Hepatocyte (in vitro differentiated cells): ENCODE measurements at places on chromosomes 7 and 10.
A peak's percentile ranks its signal among the peaks of the same experiment; 100 is the strongest.

DNA sequence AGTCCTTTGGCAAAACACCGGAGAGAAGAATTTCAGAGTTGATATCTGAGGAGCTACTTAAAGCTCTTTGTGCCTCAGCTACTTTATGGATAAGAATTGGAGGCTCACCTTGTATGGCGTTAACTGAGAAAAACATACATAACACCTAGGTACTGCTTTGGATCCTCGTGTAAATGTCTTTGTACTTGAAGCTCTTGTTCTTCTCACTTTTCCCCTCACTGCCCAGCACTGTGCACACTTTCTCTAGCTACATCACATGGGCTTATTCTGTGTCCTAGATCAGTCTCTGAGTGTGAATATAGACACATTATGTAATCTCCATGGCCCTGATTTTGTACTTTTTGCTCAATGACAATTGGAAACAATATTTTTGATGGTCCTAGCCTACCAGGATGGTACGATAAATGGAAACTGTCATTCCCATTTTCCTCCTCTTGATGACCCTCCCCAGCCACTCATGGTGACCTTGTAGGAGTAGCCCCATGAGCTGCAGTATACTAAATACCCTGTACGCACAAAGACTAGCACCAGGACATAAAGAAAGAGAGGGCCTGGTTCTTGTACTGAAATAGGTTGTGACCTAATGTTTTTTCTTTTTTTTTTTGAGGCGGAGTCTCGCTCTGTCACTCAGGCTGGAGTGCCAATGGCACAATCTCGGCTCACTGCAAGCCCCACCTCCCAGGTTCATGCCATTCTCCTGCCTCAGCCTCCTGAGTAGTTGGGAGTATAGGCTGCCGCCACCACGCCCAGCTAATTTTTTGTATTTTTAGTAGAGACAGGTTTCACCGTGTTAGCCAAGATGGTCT is 22.1 kb downstream of the STAMBPL1 start:
- no peak for DNase-seq

DNA sequence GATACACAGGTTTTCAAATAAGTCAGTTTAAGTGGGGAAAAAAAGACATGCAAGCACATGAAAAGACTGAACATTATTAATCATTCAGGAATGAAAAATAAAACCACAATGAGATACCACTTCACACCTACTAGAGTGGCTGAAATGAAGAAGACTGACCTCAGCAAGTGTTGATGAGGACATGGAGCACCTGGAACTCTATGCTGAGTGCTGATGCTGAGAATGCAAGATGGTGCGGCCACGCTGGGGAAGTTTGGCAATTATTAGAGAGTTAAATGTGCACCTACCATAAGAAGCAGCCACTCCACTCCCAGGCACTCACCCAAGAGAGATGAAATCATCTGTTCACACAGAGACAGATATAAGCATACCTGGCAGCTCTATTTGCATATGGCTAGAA is 32.9 kb upstream of the ELFN1 start:
- DNase-seq: no peak

- DNase-seq: no peak
Observed at GRCh38 chr10:73857446-73857845, 16.9 kb downstream of the CAMK2G start.

GRCh38 chr7:42650171-42650570 is 261.7 kb downstream of the C7orf25 start:
- DNase-seq: no peak

DNA sequence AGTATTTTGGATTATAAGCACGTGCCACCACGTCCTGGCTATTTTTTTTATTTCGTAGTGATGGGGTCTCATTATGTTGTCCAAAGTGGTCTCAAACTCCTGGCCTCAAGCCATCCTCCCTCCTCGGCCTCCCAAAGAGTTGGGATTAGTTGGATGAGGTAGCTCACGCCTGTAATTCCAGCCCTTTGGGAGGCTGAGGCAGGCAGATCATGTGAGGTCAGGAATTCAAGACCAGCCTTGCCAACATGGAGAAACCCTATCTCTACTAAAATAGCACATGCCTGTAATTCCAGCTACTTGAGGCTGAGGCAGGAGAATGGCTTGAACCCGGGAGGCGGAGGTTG is 21.8 kb upstream of the YWHAG start:
- no peak for DNase-seq

- no peak for DNase-seq
Observed at GRCh38 chr7:76424413-76425111, at the start of gene ZP3. ZP3 (plus strand) TSS chr7:76424950; CDS start chr7:76424965, 15 bp downstream.

DNA sequence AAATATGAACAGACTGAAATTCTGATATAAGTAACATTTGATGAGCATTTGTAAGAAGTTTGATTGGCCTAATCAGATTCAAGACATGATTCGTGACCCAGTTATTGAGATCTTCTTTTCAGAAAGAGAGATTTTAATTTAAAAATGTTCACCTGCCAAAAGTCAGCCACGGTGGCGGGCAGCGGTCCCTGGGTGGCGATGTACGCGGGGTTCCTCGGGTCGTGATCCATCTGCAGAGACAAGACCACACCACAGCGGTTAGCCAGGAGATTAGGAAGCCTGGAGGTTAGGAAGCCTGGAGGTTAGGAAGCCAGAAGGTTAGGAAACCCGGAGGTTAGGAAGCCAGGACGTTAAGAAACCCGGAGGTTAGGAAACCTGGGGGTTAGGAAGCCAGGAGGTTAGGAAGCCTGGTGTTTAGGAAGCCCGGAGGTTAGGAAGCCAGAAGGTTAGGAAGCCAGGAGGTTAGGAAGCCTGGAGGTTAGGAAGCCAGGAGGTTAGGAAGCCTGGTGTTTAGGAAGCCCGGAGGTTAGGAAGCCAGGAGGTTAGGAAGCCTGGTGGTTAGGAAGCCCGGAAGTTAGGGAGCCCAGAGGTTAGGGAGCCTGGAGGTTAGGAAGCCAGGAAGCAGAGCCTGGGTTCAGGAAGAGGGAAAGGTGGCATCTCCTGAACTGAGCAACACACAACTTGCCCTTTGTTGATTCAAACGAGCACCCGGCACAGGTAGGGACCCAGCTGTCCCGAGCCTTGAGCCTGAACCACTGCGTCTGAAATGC is 258.5 kb downstream of the DNAJB6 start:
- no peak for DNase-seq

- DNase-seq: no peak
Observed at GRCh38 chr10:117363028-117363427, 12.2 kb downstream of the PDZD8 start.

- no peak for DNase-seq
Observed at GRCh38 chr7:604884-605531, 85.4 kb upstream of the PDGFA start.

DNA sequence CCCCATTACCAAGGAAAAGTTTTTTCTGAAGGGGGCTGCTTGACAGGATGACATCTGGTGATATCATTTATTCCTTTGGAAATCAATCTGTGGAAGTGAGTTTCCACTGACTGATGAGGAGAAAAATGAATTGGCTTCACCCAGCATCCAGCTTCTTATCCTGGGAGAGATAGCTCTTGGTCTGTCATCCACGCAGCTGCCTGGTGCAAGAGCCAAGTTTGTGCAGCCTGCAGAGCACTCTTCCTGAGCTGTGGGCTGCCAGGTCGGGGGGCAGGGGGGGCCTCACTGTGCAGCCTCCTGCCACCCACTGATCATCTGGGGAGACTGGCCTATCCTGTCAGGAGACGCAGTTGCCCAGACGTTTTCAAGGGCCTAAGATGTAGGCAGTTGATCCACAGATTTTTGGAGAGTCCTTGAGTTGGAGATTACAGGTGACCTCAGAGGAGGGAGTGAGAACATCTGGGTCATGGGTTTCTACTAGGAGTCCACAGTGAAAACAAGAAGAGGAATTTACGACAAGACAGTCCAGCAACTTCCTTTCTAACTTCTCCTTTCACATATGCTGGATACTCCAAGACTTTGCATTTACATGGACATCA is 75.4 kb downstream of the EGFR start:
- no peak for DNase-seq

- no peak for DNase-seq
Observed at GRCh38 chr10:11177926-11178471, 160.3 kb downstream of the CELF2 start.

- DNase-seq: peak; percentile 42
Observed at GRCh38 chr7:12436896-12437535, 33.4 kb upstream of the VWDE start.

- DNase-seq: no peak
Observed at GRCh38 chr7:151586531-151587260, 67.0 kb upstream of the RHEB start.

DNA sequence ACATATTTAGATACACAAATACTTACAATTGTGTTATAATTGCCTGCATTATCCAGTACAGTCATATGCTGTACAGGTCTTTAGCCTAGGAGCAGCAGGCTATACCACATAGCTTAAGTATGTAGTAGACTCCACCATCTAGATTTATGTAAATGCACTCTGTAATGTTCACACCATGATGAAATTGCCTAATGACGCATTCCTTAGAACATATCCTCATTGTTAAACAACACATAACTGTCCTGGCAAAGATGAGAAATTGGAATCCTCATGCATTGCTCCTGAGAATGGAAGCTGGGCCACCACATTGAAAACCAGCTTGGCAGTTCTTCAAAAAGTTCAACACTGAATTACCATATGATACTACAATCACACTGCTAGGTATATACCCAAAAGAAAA is 1002.8 kb upstream of the CELF2 start:
- DNase-seq: no peak

DNA sequence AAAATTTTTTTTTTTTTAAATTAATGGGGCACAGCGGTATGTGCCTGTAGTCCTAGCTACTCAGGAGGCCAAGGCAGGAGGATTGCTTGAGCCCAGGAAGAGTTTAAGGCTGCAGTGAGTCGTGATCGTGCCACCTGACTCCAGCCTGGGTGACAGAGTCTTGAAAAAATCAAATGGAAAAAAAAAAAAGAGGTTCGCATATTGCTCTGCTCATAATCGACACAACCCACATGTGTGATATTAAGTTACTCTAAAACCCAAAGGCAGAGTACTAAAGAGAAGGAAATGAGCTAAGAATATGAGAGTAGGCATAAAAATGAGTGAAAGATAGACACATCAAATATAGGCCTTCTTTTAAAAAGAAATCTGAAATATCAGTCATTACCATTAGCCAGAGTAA is 66.3 kb downstream of the IGF2BP3 start:
- DNase-seq: no peak

GRCh38 chr7:151058781-151059366 is 515 bp upstream of the SLC4A2 start:
- DNase-seq: peak; percentile 34

GRCh38 chr7:103423467-103424179 is 22.4 kb downstream of the SLC26A5 start:
- DNase-seq: no peak

DNA sequence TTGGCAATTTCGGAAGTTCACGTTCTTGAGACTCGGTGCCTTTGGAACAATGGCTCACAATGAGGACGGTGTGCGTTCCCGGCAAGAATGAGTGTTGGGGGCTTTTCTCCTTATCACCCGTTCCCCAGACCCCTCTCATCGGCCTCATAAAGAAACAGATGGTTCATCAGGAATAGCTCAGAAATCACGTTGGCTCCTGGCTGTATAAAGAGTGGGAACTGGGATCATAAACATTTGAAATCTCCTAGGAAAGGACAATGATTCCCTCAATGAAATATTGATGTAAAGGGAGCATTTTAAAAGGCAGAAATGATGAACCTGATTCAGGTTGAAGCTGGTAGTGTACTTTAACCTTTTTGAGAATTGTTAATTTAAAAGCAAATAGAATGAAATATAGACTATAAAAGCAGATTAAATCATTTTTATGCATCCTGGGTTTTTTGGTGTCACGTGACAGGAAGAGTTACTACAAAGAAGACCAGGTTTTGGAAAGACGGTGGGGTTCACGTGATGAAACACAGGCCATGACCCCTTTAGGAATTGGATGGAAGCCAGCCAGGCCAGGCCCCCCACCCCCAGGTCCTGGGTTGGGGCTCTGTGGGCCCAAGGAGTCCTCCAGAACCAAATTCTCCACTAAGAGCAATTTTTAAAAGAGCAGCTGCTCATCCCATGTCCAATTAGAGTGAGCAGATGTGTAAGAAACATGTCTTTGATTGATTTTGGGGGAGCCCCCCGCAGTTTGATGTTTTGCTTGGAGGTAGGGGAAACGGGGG is 63.0 kb downstream of the CUX1 start:
- no peak for DNase-seq

- DNase-seq: no peak
Observed at GRCh38 chr10:19730907-19731217, 85.4 kb upstream of the PLXDC2 start.

- DNase-seq: peak; percentile 57
Observed at GRCh38 chr7:82234457-82235049, 209.0 kb downstream of the CACNA2D1 start.

DNA sequence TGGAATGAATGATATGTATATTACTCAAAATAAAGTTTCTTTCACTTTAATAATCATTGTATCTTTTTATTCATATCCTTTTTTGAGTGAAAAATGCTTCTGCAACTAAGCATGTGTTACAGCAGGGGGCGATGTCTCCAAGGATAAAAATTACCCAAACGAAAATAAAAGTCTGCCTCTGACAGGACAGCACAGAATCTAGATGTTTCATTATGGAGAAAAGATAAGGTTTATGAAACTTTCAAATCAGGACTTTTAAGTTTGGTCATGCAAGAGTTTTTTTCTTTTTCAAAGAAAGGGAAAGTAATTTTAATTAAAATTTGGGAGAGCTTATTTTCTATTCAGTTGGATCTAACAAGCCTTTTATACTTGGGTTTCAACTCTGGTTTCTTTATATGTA is 48.4 kb downstream of the TES start:
- DNase-seq: peak; percentile 67

DNA sequence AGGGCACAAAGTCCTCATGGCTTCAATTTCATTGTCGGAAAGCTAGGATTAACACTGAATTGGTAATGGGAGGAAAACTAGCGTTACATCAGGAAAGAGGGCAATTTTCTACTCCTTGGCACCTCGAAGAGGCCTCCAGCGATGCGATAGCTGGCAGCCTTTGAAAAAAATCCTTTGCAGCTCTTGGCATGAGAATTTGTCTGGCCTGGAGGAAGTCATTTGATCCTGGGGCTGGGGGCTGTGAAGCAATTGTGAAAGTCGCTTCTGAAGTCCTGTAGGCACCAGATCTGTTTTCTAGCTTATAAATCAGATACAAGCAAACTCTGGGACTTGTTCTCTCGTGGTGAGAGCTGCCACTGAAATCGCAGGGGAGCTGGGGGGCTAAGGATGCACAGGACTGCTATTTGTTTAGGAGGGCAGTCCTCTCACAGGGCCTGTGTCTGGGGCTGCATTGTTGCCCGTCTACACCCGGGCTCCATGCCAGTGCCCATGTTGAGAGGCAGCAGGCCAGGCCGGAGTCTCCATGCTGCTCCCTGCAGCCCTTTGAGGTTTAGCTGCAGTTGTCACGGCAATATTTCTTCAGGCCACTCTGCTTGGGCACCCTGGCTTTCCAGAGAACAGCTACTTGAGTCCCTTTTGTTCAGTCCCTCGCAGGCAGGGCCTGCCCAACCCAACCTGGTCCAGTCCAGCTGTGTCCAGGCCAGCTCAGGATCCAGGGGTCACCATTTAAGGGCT is 206.8 kb upstream of the LYZL1 start:
- no peak for DNase-seq

- DNase-seq: no peak
Observed at GRCh38 chr7:2941216-2941859, 97.2 kb upstream of the GNA12 start.

GRCh38 chr7:80563561-80564327 is 51.9 kb upstream of the GNAT3 start:
- DNase-seq: no peak
